ENCODE measurements at places on chromosomes 3 and 15.

- no peak for DNase-seq
These were observed 32.7 kb downstream of the SRPRB start for GRCh38 chr3:133838296-133838789.

DNA sequence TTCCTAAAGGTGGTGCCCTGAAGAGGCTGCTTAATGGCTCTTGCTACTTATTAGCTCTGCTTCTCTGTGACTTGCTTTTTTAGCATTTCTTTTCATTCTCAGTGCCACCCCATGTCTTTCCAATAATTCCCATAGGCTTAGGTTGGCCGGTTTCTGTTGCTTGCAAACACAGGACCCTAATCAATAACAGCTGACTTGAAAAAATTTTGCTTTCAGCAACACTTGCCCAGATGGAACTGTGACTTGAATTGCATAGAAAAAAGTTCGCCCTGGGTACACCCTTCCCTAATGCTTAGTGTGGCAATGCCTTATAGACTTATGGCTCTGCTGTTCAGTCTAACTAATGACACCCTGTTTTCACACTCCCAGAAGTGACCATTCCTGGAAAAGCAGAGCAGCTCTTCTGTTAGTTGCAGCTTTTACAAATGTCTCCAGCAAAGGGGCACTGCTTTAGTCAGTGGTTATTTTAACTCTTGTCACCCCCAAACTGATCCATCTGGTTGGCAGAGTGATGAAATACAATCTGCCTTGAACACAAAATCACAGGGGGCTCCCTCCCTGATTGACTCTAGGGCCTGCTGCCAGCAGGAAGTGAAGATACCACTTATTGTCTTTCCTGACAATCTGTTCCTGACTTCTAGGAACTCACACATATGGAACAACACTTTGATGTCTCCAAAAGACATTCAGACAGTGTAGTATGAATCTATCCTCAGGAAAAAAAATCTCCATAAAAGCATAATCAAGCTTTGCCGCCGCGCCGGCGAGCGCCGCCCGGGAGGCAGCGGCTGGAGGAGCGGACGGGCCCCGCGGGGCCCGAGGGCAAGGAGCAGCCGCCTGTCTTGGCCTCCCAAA lies 9.7 kb upstream of the SLMAP start:
- no peak for DNase-seq

DNA sequence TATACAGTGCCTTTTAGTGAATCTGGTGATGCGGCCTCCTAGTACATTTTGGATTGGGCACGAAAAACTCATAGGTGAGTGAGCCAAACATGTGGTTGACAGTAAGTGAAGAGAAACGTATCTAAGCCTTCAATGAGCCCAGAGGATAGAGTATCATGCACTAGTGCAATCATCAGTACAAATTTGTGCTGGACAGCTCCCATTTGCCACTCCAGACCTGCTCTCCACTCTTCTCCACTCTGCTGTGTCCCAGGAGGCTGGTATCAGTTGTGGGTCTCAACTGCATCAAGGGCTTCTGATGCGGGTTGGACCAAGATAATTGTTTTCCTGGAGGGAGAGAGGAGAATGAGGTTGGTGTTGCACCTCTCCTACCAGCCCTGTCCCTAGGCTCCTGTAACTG lies 9.1 kb upstream of the RASGRF1 start:
- DNase-seq = no peak

DNA sequence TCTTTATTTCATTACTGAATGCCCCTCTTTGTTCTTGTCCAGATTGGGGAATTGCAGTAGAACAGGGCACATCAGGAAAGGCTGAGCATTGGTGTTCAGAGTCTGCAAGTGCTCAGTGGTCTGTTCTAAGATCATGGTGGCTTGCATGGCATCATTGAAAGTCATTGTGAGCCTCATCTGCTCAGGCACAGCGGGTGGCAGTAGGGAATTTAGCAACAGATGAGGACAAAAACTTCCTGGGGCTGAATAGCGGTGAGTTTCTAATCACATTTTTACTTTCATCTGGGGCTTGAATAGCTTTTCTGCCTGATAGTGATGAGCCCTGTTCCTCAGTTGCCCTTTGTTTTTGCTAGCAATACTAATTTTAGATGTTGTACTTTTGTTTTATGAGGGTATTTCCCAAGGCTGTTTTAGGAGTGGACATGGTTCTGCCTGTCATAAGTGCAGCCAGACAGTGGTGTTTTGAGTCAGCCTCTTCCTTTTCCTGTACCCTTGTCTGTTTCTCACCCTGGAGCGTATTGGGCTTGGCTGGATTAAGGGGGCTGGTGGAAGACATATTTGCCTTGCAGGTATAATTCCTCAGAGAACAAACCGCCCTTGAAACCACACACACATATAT lies 127.2 kb upstream of the IL12A start:
- no peak for DNase-seq

GRCh38 chr3:70040386-70040785 lies 40.9 kb downstream of the SAMMSON start:
- DNase-seq = no peak

DNA sequence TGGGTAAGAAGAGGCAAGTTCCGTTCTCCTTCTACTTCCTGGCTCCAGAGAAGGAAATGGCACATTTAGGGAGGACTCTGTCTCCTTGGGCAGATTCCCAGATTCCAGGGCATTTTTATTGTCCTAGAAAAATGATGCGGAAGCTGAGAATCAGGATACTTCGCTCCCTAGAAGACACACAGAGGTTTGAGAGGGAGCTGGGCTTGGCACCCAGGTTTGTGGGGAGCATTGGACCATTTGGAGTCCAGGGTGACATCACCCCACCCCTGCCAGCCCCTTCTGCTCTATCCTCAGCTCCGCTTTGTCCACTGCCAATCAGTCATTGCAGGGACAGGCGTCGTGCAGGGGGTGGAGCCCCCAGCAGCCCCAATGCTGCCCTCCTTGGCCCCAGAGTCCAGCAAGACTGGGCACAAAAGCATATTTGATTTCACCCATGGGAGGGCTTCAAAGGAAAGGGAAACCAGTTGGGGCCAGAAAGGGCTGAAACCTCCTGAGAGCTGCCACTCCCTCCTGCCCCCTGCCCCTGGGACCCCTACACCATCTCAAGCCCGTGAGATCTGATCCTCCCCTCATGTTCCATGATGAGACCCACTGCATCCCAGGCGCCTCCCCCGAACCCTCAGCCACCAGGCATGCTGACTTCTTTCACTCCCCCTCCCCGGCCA lies 129.8 kb upstream of the MEF2A start:
- no peak for DNase-seq

GRCh38 chr3:142120707-142121106 lies 28.6 kb downstream of the TFDP2 start:
- DNase-seq = no peak

GRCh38 chr15:86762874-86763273 lies 683.2 kb downstream of the AGBL1 start:
- DNase-seq = no peak

DNA sequence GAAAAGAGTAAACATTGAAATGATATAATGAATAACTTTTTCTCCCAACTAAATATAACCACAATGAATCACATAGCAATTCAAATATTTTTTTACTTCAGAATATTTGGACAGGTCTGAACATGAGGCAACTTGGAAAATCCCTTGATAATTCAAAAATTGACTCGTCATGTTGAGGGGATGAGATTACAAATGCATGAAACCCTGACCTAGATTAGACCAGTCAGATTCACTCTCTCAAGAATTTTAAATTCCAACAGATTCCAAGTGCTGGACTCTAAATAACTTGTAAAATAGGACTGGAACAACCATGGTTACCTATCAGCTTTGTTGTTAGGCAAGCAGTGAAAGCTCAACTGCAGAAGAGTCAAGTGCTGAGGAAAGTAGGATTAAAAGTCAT lies 317.5 kb downstream of the GBE1 start:
- no peak for DNase-seq

DNA sequence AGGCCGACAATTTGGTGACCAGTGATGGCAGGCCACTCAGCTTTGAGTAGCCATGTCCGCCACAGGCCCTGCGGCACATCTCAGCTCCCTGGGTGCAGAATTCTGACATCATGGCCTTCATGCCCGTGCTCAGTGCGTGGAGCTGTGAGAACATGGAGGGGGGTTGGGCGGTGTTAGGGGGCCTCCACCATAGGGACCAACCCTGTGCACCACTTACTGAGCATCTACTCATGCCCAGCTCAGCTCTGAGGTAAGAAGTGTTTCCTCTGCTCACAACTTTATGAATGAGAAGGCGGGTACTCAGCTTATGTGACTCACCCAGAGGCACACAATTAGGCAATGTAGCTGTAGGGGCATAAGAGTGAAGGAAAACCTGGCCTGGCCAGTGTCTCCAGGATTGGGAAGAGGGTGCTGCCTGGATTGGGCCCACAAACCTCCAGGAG lies 10.5 kb downstream of the ACOX2 start:
- DNase-seq = no peak

- no peak for DNase-seq
These were observed 299.6 kb downstream of the ULK4 start for GRCh38 chr3:41662288-41662687.

DNA sequence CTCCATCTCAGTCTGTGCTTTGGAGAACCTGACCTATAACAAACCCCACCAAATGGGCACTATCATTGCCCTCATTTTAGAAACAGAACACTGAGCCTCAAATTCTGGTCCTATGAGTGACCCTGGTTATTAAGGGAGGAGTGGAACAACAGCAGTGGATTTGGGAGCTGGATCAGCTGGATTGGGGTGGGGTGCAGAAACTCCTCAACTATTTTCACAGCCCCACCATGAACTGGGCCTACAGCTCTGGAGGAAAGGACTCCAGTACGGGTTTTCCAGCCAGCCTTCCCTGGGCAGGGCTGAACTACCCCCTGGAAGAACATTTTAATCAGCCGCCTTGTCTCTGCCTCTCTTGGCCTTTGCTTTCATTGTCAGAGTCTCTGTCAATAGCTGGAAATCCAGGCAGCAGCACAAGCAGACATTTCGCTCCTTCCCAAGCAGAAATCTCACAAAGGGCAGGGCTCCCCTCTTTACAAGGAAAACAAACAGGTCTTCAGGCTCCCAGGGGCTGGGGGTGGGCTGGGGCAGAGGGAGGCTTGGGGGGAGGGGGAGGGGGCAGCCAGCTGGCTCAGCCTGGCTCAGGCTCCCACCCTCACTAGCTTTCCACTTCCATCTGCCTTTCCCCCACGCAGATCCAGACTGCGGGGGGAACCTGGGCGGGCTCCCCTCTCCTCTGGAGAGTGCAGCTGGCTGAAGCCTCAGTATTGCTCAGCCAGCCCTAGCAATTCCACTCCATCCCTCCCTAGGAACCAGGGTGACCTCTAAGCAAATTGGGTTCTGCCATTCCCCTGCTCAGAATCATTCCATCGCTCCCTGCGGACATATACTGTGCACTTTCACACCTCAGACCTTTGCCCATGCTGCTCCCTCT lies 13.7 kb upstream of the TLE3 start:
- no peak for DNase-seq

GRCh38 chr15:80153900-80154299 lies 1.1 kb downstream of the FAH start:
- DNase-seq = no peak

DNA sequence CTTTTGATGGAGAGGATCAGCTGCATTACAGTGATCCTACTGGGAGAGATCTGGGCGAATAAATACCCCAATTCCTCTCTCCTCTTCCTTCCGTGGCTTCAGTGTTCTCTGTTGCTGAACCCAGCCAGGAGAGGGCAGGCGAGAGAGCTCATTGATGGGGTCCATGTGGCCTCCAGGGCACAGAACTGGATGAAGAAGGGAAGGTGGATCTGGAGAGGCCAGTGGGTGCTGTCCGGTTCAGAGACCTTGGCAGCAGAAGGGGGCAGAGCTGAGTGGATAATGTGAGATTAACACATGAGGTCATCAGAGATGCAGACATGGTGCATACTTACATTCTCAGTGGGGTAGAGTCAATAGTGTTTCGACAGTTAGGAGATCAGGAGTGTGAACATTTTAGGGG lies 193.6 kb downstream of the CLSTN2 start:
- DNase-seq = no peak

DNA sequence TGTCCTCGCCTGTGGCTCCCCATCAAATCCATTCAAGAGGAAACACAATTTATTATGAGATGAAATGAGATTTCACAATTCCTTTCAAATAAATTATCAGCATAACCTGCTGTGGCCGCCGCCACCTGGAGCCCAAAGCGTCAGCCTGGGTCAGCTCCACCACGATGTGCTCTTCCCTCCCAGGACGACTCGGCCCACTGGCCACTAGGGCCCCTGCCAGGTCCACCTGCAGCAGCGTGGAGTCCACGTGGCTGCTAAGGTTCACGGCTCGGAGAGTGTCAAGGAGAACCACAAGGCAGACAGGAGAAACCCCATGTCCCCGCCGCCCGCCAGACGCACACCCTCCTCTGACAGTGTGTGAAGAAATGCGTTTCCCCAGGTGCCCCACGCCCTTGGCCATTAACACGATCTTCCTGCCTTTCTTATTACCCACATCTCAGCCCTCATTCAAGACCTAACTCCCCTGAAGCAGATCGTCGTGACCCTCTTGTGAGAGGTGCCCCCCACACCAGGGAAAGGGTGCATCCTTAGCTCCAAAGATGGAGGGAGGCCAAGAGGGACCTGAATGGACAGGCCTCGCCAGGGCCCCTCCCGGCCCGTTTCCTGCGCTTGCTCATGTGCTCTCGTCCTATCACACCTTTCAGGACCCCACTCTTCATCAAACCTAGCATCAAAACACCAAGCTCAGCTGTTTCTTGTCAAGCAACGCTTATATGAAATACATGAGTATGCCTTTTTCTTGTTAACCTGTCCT lies 80.6 kb downstream of the OCA2 start:
- no peak for DNase-seq

DNA sequence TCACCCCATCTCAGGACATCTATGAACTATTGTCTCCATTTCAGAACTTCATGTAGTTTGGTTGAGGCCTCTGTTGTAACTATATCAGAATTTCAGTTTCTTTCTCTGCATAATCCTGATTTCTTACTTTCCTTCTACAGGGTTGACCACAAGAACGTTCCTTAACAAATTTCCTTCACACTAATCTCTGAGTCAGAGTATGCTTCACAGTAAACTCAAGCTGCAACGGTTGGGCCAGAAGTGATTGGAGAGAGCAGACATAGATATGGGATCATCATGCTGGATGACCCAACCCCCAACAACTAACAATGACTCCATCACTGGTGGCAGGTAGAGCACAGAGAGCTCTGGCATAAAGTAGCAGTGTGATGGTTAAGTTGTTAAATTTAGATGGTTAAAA lies 128.8 kb upstream of the OSTN start:
- no peak for DNase-seq

DNA sequence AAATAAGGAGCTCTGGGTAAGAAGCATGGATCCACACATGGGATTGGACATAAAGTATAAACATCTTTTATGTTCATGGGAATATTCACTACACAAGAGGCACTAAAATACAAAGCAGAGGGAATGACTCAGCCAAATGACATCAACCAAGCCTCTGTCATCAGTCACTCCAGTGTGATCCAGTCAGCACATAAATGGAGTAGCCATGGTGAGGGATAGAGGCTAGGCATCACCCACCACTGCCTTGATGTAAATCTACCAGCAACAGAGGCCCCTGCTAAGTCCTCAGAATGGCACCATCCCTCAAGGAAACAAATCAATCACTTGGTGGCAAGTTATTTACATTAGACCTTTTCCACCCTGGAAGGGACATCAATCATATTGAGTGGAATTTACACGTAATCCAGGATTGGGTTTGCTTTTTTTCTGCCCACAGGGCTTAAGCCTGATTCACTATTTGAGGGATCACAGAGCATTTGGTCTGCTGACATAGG lies 27.2 kb downstream of the VEPH1 start:
- DNase-seq = no peak

GRCh38 chr15:38508647-38509046 lies 54.7 kb downstream of the FAM98B start:
- no peak for DNase-seq

- DNase-seq = no peak
These were observed 6.7 kb downstream of the NUTM1 start for GRCh38 chr15:34349769-34350168.

- no peak for DNase-seq
These were observed 84.0 kb downstream of the SST start for GRCh38 chr3:187586226-187586625.

All from activated effector memory CD4-positive, alpha-beta T cell treated with Interleukin-2 at 50 U/mL for 16 hours (primary cell).